Hypothalamus (tissue), 51 donors: ENCODE measurements at places on chromosomes 13 and 19.

GRCh38 chr13:61286148-61286745 lies 129.4 kb downstream of the PCDH20 start:
- DNase-seq = no peak

DNA sequence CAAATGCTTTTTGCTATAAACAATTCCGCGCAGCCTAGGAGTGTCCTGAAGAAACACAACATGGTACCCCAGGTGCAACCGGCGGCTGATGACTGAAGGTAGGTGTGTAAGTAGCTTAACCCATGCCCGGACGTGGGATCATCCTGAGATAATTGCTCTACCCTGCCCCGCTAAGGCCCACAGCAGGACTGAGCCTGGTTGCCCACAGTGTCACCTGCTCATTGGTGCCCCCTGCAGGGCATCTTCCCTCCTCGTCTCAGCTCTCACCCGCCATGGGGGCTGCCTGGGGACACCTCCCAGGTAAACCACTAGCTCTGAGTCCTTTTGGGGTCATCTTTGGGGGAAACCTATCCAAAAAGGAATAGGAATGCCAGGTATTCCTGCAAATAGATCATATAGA lies 22.3 kb downstream of the TMEM161A start:
- DNase-seq = no peak

DNA sequence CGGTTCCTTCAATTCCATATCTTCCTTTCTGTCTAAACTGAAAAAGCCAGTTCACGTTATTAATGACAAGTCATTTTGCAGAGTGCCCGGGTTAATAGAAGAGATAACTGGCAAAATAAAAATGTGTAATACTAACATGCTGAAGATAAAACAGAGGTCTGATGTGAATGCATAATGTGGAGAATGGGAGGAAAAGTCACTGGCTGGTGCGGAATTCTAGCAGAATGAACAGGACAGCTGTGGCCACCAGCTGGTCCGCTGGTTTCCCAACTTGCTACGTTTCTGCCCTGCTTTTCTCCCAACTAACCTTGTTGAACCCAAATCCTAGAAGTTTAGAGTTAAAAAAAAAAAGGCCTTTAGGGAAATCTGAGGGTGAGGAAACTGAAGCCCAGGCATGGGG lies 42.4 kb downstream of the PCDH8 start:
- no peak for DNase-seq

- DNase-seq = no peak
Observed at GRCh38 chr13:30898678-30899241, 7.3 kb upstream of the MEDAG start.

DNA sequence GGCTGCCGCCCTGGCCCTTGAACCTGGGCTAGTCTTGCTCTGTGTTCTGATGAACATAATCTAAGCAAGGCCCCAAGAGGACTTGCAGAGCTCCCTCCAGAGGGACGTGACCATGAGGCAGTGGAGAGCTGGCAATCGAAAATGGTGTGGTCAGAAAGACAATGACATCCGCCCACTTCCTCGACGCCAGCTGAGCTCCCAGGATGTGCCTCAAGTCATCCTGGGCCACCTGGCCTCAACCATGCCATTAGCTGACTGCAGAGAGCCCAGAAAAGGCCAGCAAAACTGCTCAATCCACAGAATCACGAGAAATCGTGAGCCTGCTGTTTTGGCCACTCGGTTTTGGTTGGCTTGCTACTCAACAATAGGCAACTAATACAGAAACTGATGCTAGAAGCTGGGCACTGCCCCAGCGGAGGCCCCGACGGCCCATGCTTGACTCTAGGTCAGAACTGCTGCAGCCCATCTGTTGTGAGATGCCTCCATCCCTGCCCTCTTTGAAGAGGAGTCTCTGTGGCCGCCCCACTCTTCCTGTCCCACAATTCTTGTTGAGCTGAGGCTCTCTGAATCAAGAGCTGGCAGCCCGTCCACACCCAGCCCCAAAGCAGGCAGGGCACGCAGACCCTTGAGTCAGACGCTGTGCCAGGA lies 53.3 kb downstream of the STK24 start:
- no peak for DNase-seq

DNA sequence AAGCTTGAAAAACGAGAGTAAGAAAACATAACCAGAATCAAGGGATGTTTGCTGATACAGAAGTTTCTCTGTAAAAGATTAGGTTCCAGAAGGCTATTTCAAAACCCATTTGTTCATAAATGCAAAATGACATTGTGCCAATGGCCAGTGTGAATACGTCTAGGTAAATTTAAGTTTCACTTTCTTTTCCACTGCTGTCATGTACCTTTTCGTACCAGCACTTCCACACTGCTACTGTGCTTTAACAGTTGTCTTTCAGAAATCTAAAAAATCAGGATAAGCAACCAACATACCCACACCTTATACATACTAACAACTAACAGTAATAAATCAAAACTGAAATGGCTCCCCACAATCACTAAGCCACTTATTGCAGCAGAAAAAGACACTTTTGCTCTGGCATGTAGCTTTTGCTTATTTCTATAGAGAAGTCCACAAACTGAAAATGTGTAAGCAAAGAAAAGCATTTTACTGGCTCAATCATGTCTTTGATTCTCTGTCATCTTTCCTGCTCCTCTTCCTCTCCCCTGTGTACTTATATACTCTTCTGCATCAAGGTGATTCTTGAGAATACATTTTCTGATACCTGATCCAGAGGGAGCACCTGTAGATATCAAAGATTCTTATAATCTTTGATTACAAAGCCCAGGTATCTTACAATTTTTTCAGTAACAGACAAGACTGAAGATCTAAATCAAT lies 34.3 kb downstream of the ELF1 start:
- no peak for DNase-seq

GRCh38 chr13:77860507-77860981 lies 58.1 kb downstream of the EDNRB start:
- DNase-seq = no peak

DNA sequence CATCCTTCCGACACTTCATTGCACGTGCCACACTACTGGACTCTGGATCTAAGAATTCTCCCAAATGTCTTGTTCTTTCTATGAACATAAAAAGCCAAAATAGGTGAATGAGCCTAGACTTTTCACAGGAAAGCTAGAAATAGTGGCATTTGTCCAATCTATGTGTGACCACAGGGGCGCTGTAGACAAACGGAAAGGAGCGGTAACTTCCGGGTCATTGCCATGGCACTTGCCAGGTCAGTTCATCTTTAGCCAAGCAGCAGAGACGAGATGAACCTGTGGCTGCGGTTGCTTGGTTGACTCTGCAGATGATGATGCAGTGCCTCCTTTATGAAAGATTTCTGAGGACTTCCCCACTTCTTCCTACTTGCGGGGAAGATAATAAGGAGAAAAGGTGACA lies 65.6 kb downstream of the ADGRE1 start:
- no peak for DNase-seq

- DNase-seq = peak; percentile 63
Observed at GRCh38 chr19:48588670-48589401, 17.7 kb upstream of the SPACA4 start.

DNA sequence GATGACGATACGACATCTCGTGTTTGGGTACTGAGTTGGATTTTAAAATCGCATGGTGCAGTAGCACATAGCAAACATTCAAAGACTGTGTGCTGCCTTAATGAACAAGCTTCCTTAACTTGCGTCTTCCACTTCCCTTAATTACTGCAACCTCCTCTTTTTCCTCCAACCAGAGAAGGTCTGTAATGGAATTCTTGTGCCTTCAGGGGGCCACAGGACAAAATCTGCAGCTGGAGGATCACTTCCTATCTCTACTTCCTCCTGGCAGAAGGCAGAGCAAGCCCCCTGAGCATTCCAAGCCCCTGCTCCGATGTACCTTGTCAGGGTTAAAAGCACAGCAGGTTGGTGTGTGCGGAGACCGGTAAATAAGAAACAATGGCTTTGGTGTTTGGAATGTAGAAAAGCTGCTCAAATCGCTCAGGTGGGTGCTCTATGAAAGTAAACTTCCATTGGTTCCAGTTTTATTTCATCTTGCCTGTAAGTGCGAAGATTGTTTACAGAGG lies 151.3 kb upstream of the UQCRFS1 start:
- DNase-seq = no peak

DNA sequence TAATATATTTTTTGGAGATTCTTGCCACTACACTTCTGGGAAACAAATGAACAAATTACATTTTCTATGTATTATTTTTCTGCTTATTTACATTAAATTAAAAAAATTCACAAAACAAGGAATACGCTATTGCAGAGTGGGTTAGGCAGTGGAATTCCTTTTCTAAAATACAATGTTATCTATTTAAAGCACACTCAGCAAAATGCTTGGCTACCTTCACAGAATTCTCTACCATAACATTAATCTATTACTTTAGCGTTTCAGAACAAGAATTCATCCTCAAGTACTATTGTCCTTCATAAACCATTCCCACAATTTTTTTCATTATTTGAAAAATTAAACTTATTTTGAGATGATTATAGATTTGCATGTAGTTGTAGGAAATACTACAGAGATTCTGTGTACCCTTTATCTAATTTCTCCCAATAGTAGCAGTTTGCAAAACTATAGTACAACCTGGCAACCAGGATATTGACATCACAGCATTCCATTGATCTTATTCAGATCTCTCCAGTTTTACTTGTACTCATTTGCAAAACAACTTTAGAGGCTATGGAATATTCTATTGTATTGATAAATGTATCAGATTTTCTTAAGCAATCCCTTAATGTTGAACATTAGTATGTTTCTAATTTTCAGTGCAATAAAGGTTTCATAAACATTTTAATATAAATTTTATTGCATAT lies 120.9 kb downstream of the DLEU7 start:
- no peak for DNase-seq

DNA sequence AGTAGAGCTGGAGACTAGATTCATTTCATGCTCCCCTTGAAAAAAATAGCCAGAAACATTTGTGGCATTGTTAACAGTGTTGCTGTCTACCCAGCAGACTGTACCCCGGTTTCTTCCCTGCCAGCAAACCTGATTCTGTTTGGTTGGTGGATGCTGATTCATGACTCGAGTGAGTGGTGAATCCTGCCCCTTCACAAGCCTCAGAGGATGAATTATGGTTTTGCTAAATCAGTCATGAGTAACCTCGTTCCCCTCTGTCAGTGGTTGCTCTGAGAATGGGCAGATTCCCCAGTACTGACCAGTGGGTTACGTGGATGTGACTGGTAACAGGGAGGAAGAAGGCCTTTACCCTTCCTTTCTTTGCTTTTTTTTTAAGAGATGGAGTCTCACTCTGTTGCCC lies 10.1 kb downstream of the NLRP12 start:
- no peak for DNase-seq

DNA sequence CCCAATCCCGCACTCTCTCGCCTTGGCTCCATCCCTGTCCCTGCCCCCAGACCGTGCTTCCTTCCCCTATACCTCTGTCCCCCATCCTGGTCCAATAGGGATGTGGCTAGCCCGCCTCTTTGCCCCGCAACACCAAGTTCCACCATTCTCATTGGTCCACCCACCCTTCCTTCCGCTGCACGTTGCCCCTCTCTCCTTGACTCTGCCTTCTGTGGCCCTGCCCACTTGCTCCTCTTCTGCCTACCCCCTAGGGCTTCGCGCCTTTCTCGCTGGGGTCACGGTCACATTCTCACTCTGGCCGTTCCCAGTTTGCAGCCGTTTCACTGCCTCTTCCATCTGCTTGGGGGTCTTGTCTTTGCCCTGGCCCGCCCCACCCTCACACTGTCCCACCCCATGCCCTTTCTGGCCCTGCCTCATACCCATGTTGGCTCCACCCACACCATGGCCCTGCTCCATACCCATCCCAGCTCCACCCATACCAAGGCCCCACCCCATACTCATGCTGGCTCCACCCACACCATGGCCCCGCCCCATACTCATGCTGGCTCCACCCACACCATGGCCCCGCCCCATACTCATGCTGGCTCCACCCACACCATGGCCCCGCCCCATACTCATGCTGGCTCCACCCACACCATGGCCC lies 4.5 kb upstream of the ARHGAP45 start:
- DNase-seq = no peak

DNA sequence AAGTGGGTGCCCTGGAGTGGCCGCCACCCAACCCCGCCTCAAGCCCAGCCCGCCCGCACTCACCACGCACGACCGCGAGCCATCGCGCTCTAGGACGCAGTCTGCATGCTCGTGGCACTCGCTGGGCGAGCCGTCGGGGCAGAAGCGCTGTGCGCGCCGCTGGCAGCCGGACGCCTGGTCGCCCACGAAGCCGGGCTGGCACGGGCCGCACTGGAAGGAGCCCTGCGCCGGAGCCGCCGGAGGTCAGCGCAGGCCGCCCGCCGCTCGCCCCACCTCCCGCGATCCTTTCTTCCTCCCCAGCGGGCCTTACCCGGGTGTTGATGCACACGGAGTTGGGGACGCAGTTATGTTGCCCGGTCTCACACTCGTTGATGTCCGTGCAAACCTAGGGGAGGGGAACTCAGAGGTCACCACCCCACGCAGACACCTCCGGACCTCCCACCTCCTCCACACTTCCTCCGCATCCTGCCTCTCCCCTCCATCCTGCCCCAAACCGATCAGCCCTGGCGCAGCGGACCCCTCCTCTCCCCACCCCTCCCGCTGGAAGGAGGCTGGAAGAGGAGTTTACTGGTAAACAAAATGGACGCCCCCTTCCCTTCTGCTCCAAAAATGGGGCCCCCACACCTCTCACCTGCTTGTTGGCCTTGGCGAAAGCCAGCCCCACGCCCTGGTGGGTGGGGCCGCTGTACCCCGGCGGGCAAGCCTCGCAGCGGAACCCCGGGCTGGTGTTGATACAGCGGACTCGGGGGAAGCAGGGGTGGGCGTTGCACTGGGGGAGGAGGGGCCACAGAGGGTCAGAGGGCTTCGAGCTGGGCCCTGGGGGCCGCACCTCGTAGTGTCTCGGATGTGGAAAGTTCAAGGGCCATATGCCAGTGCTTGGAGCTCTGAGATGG lies 2.3 kb downstream of the COMP start:
- no peak for DNase-seq

GRCh38 chr19:49497047-49497788 lies 984 bp downstream of the RPS11 start:
- no peak for DNase-seq

- peak; percentile 25 for DNase-seq
Observed at GRCh38 chr19:17125728-17126677, 50.4 kb downstream of the MYO9B start.

- DNase-seq = no peak
Observed at GRCh38 chr19:1360126-1360817, 23.4 kb upstream of the NDUFS7 start.

- DNase-seq = no peak
Observed at GRCh38 chr19:13172346-13173138, 22.3 kb downstream of the IER2 start.

GRCh38 chr19:17842663-17843291 lies 5.0 kb downstream of the JAK3 start:
- no peak for DNase-seq

DNA sequence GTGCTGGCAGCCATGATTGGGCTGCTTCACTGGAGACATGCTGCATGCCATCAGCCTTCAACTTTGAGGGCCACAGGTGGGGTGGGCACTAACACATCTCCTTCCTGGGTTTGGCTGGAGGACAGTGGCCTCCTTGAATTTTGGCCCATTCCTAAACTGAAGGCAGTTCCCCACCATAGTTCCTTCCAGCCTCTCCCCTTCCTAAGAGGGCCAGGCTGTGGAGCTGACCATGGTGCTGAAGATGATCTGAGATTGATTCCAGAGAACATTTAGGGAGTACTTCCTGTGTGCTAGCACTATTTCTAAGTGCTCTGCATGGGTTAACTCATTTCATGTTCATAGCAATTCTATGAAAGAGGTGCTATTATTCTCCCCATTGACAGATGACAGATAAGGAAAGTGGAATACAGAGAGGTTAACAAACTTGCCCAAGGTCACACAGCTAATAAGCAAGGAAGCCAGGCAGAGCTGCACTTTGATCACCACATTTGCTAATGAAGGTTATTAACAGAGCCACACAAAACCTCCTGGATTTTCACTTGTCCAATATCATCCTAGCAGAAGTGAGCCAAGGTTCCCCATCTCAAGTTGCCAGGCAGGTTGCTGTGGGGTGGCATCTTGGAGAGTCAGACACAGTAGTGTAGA lies 175.3 kb downstream of the ZIC5 start:
- DNase-seq = no peak
